Brain (organoid and tissue), 16 donors: ENCODE measurements at places on chromosomes 16 and 17. TPM values are rescaled to one million over a fixed set of nuclear protein-coding genes. Genes with fewer than 3 reads are reported as not detected.
A peak's percentile ranks its signal among the peaks of the same experiment; 100 is the strongest.

DNA sequence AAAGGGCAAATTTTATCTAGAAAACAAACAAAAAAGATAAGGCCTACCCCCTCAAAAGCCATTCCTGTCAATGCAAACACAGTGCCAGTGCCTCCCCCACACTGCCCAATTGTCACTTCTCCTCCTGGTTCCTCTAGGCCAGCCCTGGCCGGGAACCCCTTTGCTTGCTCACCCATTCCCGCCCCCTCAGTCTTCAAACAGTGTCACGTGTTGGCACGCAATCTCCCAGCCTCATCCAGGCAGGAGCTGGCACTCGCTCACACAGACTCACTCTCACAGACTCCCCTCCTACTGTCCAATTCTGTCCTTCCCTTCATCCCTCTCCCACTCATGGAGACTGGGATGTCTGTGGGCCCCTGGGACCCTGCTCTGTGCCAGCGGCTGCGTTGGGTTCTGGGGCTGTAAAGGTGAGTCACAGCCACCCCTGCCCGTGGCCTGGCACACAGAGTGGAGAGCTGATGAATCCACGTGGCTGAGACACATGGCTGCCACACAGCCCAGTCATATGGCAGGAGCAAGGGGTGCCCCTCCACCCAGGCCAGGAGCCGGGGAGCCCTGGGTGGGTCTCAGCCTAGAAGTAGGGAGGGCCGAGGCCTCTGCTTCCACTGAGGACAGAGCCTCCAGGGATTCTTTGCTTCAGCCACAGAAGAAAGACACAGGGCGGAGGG, 54.8 kb downstream of the VAC14 start:
- DNase-seq = peak; percentile 17

DNA sequence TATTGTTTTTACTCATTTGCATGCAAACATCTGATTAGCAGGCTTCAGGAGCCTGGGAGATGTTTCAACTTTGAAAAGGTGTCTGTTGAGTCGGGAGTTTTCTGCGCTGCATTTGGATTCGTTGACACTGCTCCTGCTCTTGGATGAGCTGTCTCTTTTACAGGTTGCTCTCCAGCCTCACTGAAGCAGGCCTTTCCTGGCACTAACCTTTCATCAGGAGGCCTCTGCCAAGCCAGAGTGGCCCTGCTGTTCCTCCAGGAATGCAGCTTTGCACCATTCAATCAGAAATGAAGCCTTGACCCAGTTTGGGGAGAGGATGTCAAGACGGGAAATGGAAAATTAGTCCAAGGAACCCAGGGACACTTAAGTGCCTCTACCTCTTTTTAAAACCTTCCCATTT, 330 bp upstream of the KRTAP29-1 start:
- peak; percentile 67 for DNase-seq

DNA sequence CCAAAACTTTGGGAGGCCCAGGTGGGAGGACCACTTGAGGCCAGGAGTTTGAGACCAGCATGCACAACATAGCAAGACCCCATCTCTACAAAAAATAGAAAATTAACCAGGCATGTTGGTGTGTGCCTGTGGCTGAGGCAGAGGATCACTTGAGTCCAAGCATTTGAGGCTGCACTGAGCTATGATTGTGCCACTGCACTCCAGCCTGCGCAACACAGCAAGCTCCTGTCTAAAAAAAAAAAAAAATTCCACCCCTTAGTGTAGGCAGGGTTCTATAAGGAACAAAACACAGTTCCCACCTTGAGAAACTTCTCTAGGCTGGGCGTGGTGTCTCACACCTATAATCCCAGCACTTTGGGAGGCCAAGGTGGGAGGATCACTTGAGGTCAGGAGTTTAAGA, 36.3 kb upstream of the HAPSTR1 start:
- DNase-seq = no peak

GRCh38 chr17:13638855-13639458, 37.2 kb upstream of the HS3ST3A1 start:
- no peak for DNase-seq

- no peak for DNase-seq
These were observed 2.9 kb downstream of the RPL38 start for GRCh38 chr17:74206332-74206818.

GRCh38 chr16:55418586-55418985, 60.4 kb upstream of the MMP2 start:
- no peak for DNase-seq

Gene ACAP1
- polyA plus RNA-seq = 1.7 TPM

- no peak for DNase-seq
These were observed 65.6 kb upstream of the CBX4 start for GRCh38 chr17:79904865-79905264.

DNA sequence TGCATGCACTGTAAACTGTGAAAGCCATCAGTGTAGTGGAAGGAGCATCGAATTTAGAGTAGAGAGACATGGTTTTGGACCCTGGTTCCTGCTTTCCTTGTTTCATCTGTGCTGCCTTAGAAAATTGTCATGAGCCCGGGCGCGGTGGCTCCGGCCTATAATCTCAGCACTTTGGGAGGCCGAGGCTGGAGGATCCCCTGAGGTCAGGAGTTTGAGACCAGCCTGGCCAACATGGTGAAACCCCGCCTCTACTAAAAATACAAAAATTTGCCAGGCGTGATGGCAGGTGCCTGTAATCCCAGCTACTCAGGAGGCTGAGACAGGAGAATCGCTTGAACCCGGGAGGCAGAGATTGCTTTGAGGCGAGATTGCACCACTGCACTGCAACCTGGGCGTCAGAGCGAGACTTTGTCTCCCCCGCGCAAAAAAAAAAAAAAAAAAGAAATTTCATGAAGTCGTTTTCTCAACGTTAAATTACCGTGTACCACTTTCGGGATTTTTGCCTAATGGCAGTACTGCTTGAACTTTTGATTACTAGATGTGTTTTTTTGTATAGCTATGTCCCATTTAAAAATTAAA, 912 bp downstream of the COQ7 start:
- no peak for DNase-seq

DNA sequence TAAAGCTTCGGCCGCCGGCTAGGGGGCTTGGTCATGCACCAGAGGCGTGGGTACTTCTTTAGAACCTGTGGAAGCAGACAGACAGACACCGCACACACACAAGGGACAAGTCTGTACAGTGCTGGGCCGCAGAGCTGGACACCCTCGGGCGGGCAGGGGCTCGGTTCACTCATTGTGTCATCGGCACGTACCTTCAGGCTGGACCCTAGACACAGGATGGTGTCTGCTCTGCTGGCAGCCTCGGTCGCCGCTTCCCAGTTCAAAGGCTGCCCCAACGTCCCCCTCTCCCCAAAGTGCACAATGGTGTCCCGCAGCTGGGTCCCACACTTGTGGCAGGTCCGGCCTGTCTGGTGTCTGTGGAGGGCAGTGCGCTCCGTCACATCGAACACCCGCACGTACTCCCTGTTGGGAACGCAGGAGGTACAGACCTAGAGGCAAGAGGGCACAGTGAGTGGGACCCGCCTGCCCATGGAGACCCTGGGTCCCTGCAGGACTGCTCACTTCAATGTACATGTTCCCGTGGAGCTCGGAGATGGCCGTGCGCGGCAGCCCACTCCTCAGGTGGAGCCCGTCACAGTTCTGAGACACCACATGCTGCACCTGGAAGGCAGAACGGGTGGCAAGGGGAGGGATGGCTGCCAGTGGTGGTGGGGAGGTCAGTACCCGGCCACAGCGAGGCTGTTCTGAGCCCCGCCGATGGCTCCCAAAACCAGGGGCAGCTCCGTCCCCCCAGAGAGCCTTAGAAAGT, 3.1 kb upstream of the PCYT2 start:
- no peak for DNase-seq

Gene CHST4
- 0.78 TPM for polyA plus RNA-seq

Gene B3GNT9
- 16.5 TPM for polyA plus RNA-seq

GRCh38 chr17:66839616-66840015, 4.7 kb downstream of the CACNG5 start:
- DNase-seq = no peak

Gene RMI2
- polyA plus RNA-seq = 43.1 TPM

GRCh38 chr16:27202923-27203506, 311 bp upstream of the KDM8 start:
- DNase-seq = peak; percentile 98

DNA sequence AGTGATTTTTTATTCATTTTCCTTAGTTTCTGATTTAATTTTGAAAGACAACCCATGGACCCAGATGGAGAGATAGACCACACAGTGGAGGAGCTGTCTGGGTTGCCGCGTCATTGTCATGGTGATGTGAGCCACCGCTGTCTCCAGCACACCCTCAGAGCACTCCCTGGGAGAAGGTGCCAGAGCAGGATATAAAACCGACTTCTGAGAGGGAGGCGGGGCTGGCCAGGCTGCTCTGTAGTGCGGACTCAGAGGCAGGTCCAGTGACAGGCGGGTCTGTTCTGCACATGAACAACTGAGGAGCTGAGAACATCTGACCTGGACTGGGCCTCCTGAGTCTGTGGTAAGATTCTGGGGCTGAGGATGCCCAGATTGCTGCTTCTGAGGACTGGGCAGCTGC, 216.3 kb upstream of the NLRP1 start:
- DNase-seq = peak; percentile 30

Gene DERL2
- polyA plus RNA-seq = 32.7 TPM

DNA sequence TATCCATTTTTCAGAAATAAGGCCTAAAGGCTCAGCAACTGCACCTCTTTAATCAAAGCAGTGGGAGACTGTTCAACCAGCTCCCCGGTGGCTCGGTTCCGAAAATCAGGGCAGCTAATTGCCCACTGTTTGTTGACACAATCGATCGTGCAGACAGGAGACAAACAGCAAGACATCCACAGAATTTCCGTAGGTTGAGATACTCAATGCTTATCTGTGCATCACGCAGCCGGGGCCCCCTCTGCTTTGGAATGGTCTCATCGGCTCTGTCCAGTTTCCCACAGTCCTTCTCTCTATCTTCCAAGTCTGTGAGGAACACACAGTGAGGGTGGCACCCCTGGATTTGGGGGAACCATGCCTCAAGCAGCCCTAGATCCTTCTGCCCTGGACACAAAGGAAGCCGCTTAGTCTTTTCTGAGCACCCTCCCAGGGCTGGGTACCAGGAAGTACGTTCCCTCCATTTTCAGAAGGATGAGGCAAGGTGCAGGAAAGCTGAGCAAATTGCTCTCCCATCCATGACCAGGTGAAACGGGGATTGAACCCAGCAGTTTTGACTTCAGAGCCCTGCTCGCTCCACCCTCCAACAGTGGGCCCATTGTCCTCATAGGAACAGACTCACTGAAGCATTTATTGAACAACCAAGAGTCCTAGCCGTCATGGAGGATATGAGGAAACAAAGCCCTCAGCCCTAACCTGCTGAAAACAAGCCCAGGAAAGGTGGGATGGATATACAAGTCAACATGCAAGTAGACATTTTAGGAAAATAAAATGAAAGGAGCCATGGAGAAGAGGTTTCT, 70.7 kb downstream of the C16orf95 start:
- no peak for DNase-seq

- no peak for DNase-seq
These were observed 4.8 kb upstream of the ABCA5 start for GRCh38 chr17:69331756-69332155.

GRCh38 chr17:7191571-7192270, 12.6 kb upstream of the ASGR1 start:
- DNase-seq = peak; percentile 66

DNA sequence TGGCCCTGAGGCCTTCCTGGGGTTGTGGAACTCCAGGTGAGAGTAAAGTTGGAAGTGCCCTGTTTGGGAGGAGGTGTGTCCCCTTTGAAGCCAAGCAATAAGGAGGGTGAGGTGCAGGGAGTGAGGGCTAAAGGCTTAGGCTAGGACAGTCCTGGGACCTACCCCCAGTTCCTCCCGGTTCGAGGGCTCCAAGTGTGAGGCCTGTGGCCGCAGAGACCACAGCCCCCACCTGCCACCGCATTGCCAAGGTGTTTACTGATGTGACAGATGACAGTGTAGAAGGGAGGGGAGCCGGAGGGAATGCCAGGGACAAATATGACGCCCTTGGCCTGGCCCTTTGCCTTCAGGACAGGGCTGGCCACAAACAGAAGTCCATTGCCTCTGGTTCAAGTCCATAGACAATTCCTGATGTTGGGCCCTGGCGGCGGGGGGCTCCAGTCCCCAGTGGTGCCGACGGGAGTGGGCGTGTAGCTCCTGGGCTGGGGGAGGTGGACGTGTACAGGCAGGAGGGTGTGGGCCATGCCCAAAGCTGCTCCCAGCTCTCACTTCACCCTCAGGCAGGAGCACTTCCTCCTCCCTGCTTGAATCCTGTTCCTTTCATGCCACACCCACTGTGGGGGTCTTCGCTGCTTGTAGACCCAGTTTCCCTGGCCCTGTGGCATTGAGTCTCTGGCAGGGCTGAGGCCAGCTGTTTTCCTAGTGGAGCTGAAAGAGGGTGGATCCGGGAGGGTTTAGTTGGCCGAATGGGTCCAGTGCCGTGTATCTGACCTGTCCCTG, 3.2 kb downstream of the ADORA2B start:
- DNase-seq = no peak
